ENCODE measurements at places on chromosomes 7 and 10.

GRCh38 chr7:2473496-2474180, 2.6 kb downstream of the GRIFIN start:
- no peak for DNase-seq

DNA sequence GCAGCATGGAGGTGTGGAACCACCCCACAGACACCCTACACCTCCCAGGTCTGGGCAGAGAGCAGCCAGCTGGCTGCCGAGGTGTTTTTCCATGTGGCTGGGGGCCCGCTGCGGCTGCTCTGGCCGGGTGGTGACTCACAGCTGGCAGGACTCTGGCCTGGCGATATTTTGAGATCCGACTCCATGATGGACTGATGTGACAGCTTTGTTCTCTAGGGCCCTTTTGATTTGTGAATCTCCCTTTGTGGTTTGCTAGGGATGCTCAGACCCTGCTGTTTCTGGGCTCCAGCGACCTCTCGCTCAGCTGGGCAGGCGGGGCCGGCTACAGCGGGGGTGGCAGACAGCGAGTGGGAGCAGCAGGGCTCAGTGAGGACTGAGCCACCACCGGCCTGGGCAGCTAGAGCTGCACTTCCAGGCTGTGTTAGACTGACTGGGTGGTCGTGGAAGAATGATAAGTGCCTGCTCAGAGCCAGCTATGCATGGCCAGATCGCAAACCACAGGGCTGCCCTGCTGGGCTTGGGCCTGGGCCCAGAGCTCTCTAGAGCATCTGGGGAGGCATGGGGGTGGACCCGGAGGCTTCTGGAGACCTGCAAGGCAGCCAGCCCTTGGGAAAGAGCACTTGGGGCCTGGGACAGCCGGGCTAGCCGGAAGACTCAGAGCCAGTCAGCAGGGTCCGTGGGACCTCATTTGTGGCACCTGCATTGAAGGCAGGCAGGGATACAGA, 46.2 kb upstream of the GDF10 start:
- DNase-seq: no peak

- no peak for DNase-seq
Observed at GRCh38 chr7:74619235-74619860, 38.2 kb upstream of the GTF2I start.

DNA sequence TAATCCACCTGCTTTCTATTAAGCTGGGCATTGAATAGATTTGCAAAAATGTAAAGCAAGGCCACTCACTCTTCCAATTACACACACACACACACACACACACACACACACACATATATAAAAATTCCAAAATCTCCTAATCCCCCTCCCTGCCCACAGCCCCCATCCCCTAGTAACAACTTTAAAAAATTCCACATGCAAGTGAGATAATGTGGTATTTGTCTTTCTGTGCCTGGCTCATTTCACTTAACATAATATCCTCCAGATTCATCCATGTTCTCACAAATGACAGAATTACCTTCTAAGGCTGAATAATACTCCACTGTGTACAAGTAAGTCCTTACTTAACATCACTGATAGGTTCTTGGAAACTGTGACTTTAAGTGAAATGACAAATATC, 24.2 kb downstream of the SH2D4B start:
- no peak for DNase-seq

DNA sequence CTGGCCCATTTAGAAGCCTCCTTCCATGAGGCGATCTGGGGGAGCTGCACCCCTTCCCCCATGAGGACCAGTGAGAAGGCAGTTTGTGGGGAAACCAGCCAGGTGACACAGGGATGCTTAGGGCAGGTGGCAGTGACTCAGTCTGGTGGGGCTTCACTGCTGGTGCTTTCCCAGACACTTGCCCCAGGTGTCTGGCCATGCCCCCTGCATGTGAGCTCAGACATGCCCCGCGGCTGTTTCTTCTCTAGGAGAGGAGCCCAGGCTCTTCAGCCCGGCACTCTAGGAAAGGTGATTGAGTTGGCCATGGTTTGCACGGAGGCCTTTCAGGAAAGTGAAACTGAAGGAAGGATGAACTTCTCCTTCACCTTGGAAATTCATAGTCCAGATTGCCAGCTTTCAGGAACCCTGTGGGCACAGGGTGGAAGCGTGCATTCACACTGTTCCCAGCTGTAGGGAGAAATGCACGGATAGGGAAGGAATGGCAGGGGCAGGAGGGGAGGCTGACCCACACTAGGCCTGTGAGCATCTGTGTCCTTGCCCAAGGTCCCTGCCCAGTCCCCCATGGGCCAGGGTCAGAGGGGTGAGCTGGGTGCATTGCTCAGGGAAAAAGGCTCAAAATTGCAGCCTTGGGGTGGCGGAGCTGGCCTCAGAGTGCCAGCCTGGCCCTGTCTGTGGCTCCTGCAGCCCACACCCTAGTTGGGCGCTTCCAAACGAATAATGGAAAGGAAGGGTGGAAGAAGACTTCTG, 359.1 kb downstream of the GLRX3 start:
- DNase-seq: no peak

- DNase-seq: no peak
Observed at GRCh38 chr10:7314170-7314569, 96.7 kb downstream of the SFMBT2 start.
